ENCODE measurements at places on chromosomes 1 and 21.

DNA sequence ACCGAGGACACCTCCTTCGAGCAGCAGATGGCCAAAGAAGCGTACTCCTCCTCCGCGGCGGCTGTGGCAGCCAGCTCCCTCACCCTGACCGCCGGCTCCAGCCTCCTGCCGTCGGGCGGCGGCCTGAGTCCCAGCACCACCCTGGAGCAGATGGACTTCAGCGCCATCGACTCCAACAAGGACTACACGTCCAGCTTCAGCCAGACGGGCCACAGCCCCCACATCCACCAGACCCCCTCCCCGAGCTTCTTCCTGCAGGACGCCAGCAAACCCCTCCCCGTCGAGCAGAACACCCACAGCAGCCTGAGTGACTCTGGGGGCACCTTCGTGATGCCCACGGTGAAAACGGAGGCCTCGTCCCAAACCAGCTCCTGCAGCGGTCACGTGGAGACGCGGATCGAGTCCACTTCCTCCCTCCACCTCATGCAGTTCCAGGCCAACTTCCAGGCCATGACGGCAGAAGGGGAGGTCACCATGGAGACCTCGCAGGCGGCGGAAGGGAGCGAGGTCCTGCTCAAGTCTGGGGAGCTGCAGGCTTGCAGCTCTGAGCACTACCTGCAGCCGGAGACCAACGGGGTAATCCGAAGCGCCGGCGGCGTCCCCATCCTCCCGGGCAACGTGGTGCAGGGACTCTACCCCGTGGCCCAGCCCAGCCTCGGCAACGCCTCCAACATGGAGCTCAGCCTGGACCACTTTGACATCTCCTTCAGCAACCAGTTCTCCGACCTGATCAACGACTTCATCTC, 106.8 kb upstream of the VAMP3 start:
- no peak for DNase-seq
- no peaks in the 10 kb centered on the region for H3K36me3 ChIP-seq
- no peaks in the 10 kb centered on the region for H3K27me3 ChIP-seq

DNA sequence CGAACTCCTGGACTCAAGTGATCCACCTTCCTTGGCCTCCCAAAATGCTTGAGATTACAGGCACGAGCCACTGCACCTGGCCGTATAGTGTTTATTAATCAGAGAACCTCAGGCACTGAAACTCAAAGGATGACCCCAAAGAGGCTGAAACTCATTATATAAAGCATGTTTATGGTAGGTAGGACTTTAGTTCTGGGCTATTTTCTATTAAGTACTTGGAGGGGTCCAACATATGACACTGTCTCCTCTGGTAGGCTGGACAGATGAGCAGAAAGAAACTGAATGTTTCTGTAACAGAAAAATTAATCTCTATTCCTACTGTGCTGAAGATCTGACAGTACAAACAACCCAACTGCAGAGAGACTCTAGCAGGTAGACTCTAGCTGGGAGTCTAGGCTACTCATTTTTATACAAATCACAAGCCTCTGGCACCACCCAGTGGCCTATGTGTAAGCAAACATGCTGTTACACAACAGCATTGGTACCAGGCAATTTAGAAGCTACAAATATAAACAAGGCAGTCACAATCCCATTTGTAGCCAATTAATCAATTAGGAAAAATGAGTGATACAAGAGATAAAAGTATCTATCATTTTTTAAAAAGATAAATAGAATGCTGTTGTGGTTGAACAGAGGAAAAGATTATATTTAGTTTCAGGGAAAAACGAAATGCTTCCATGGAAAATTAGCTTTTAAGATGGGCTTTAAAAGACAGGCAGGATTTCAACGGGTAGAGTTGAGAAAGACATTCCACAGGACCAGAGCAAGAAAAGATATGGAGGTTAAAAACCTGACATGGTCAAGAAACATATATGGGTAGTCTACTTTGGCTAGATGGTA, 10.4 kb downstream of the DCAF8 start:
- DNase-seq: peak; percentile 43
- peaks cover 7% of the 10 kb centered on the region for H3K36me3 ChIP-seq
- H3K27me3 ChIP-seq: no peaks in the 10 kb centered on the region
- H3K4me1 ChIP-seq: peaks cover 5% of the 10 kb centered on the region
- no peak overlapping the region for H3K4me3 ChIP-seq

- H3K4me3 ChIP-seq: no peak overlapping the region
- no peaks in the 10 kb centered on the region for H3K36me3 ChIP-seq
- DNase-seq: no peak
- H3K27ac ChIP-seq: no peak overlapping the region
Measured at GRCh38 chr1:81950591-81951244, 150.0 kb downstream of the ADGRL2 start.

- peak within 1 kb of the TSS; percentile 97 for H3K27ac ChIP-seq
- H3K36me3 ChIP-seq: peaks cover 2% of the 10 kb centered on the region
- H3K4me3 ChIP-seq: peak within 1 kb of the TSS; percentile 79
- H3K27me3 ChIP-seq: no peaks in the 10 kb centered on the region
- H3K4me1 ChIP-seq: peaks cover 33% of the 10 kb centered on the region
Measured at GRCh38 chr1:220272047-220272840, at the start of gene RAB3GAP2. Gene RAB3GAP2 (minus strand): TSS chr1:220272453. CDS start chr1:220272337, 116 bp downstream.

All from CD8-positive, alpha-beta memory T cell (primary cell).